ENCODE measurements at places on chromosomes 2 and 18. TPM values are rescaled to one million over a fixed set of nuclear protein-coding genes. Genes with fewer than 3 reads are reported as not detected.

RTP5 gene
- not detected for total RNA-seq

ANKRD30BL gene
- total RNA-seq, result not detected

SERPINB8 gene
- total RNA-seq, result 7.4 TPM

CROCC2 gene
- total RNA-seq, result 1.0 TPM

CD207 gene
- not detected for total RNA-seq

POMC gene
- 3.8 TPM for total RNA-seq

GCG gene
- not detected for total RNA-seq

CPLX4 gene
- total RNA-seq, result not detected

VWC2L gene
- total RNA-seq, result not detected

SOCS6 gene
- total RNA-seq, result 31.0 TPM

EN1 gene
- not detected for total RNA-seq

UCN gene
- total RNA-seq, result 1.8 TPM

QPCT gene
- total RNA-seq, result 19.7 TPM

MARCO gene
- total RNA-seq, result not detected

ONECUT2 gene
- under 0.01 TPM for total RNA-seq

FSHR gene
- total RNA-seq, result not detected

MAP4K3 gene
- total RNA-seq, result 36.9 TPM

SCN2A gene
- total RNA-seq, result 7.8 TPM

NR4A2 gene
- 0.33 TPM for total RNA-seq

GPR55 gene
- total RNA-seq, result not detected

PLEK gene
- total RNA-seq, result not detected

NAT8 gene
- total RNA-seq, result not detected

CFAP210 gene
- not detected for total RNA-seq

SUPT7L gene
- total RNA-seq, result 22.8 TPM

FER1L5 gene
- 1.9 TPM for total RNA-seq

MYOM1 gene
- total RNA-seq, result 0.15 TPM

DOCK10 gene
- total RNA-seq, result 36.9 TPM

MOGAT1 gene
- not detected for total RNA-seq

SERPINB5 gene
- total RNA-seq, result 0.29 TPM

SPR gene
- 20.5 TPM for total RNA-seq

TMSB10 gene
- 8,605 TPM for total RNA-seq

STARD6 gene
- total RNA-seq, result not detected

DES gene
- total RNA-seq, result 1.6 TPM

ICA1L gene
- 7.1 TPM for total RNA-seq

STAMBP gene
- 24.1 TPM for total RNA-seq

COLEC11 gene
- total RNA-seq, result not detected

IL36G gene
- total RNA-seq, result not detected

KLHL41 gene
- 9.8 TPM for total RNA-seq

CYBRD1 gene
- total RNA-seq, result 497 TPM

MTERF4 gene
- 43.5 TPM for total RNA-seq

TMEM169 gene
- 0.29 TPM for total RNA-seq

CDKL4 gene
- total RNA-seq, result 1.3 TPM

AFF3 gene
- 0.66 TPM for total RNA-seq

ANKRD29 gene
- total RNA-seq, result 8.6 TPM

DNAJC27 gene
- total RNA-seq, result 4.6 TPM

GALR1 gene
- not detected for total RNA-seq

CFAP65 gene
- not detected for total RNA-seq

DPP4 gene
- total RNA-seq, result 163 TPM

CRYGC gene
- total RNA-seq, result not detected

CD28 gene
- total RNA-seq, result under 0.01 TPM

MAP3K20 gene
- 97.6 TPM for total RNA-seq
